Breast epithelium (tissue), 4 donors: ENCODE measurements at places on chromosomes 16 and 17.

- DNase-seq, result no peak
Measured at GRCh38 chr17:2043785-2044184, 2.0 kb downstream of the OVCA2 start.

GRCh38 chr17:46890638-46891037, 32.3 kb upstream of the GOSR2 start:
- no peak for DNase-seq

DNA sequence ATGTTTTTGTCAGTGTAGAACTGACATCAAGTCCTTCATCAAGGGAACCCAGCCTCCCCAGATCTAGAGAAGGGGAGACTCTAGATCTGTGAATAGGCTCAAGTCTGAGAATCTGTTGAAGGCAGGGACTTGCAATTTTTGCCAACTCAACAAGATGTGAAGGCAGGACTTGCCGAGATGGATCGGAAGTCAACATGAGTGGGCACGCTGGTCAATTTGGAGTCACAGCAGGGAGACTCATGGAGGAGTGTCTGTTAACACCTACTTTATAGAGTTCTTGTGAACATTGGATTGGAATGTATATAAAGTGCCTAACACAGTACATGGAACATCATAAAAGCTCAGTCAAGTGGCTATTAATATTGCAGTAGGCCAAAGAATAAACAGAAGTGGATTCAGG, 10.0 kb downstream of the ZNF689 start:
- no peak for DNase-seq

- no peak for DNase-seq
Measured at GRCh38 chr16:51248217-51248616, 97.1 kb upstream of the SALL1 start.

DNA sequence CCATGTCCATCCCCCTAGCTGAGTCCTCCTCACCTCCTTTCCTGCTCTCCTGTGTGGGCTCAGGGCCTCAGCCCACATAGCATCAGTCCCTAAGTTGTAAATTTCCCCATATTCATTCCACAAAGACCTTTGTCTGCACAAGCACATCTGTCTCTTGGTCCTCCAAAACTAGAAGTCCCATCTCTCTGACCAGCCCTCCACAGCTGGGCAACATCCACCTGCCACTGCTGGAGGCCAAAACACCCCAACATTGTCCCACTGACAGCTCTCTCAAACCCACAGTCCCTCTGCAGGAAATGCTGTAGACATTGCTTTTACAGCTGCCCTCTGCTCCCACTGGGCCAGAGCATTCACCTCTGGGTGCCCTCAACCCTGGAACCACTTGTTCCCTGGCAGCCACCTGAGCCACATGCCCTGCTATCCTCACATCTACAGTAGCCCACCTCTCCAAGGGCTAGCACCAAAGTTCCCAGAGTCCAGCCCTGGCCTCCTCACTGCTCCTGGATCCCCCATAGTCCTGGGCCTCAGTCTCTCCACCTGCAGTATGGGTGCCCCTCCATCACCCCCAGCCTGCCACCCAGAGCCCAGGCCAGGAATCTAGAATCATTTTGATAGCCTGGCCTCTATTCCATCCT, 1722.7 kb downstream of the TP53TG3F start:
- DNase-seq, result no peak

GRCh38 chr17:47946929-47947397, 5.6 kb downstream of the PNPO start:
- DNase-seq, result peak; percentile 85

- DNase-seq, result no peak
Measured at GRCh38 chr16:70661918-70662641, 15.7 kb downstream of the IL34 start.
